ENCODE measurements at places on chromosomes 7 and 10.

- DNase-seq: no peak
These were observed 5.6 kb upstream of the BPGM start for GRCh38 chr7:134640842-134641715.

DNA sequence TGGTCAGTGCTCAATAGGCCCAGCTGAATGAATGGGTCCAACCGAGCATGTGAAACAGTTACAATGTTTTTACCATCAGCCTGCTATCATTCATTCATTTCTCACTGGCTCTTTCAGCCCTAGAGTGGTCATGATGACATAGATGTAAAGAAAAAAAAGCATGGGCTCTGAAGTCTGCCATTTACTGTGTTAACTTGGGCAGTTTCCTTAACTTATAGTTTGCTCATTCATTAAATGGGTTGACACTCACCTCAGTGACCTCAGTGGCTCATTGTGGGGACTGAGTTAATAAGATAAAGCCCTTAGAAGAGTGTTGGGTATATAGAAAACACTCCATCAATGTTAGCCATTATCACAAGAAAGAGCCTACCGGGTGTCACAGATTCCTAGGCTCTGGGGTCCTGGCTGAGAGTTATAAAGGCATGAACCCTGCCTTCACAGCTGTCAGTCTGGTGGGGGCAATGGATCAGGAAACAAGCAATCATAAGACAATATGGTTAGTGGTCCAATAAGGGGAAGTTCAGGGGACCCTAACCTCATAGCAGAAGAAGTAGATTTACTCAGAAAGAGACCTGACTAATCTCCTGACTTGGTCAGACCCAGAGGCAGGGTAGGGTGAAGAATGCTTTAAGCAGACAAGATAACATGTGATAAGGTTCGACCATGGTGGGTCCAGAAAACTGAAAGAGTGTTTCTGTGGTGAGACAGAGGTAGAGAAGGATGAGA is 29.7 kb upstream of the GPAM start:
- no peak for DNase-seq

DNA sequence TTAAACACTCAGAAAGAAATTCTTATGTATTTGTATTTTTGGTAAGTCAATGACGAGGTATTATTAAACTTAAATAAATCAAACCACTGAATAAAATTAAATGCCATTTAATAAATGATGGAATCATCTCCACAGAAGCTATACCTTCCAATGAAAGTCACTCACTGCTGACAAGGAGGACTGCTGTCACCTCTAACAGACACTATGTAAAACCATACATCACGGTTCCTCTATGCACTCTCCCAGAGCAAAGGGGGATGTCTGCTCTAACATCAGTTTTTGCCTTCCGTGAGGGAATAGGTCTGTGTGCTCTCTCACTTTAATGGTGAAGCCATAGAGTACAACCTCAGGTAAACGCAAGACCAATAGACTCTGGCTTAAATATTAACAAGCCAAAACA is 99.7 kb upstream of the DDC start:
- DNase-seq: no peak

- no peak for DNase-seq
These were observed 17.8 kb upstream of the GATA3 start for GRCh38 chr10:8036506-8037198.

DNA sequence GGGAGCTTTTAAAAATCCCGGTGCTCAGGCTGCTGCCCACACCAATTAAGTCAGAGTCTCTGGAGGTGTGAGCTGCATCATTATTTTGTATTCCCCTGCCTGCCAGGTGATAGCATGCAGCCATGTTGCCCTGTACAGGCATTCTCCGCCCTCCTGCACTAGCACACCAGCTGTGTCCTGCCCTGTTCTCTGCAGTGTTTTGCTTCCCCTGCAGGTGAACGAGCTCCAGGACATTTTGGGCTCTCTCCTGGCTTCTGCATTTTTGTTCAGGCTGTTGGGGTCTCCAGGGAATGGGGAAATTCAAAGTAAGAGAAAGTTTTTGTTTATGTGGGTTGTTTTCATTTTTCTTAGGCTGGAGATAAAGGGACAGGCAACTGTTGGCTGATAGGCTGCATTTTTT is 271.0 kb upstream of the COBL start:
- no peak for DNase-seq

GRCh38 chr7:133044722-133045473 is 37.0 kb downstream of the CHCHD3 start:
- no peak for DNase-seq

DNA sequence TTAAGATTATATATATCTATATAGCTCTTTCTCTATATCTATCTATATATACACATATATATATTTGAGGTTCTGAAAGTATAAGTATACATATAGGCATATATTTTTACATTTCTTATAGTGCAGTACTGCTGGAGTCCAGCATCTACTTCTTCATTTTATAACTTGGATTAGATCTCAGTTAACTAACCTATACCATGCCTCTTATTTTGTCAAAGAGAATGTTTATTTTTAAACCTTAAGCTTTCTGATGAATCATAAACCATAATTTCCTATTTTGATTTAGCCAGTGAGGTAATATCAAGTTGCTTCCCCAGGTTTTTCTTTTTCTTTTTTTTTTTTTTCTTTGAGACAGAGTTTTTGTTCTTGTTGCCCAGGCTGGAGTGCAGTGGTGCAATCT is 8.1 kb downstream of the ZNF32 start:
- no peak for DNase-seq

DNA sequence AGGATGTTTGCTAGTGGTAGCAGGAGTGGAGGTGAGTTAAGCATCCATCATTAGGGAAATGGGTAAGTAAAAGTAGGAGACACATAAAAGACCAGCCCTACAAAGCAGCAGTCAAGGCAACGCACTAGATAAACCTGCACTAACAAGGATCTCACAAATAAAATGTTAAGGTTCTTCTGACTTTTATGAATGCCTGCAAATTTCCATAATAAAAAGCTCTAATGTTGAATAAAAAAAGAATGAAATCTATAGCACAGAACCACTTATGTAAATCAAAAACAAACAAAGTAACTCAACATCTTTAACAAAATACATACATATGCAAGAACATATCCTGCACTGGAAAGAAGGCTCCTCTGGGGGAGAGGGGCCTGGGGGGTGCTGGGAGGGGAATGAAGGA is 4.6 kb downstream of the SGMS1 start:
- no peak for DNase-seq

- no peak for DNase-seq
These were observed 74.5 kb downstream of the C1GALT1 start for GRCh38 chr7:7256731-7257274.

DNA sequence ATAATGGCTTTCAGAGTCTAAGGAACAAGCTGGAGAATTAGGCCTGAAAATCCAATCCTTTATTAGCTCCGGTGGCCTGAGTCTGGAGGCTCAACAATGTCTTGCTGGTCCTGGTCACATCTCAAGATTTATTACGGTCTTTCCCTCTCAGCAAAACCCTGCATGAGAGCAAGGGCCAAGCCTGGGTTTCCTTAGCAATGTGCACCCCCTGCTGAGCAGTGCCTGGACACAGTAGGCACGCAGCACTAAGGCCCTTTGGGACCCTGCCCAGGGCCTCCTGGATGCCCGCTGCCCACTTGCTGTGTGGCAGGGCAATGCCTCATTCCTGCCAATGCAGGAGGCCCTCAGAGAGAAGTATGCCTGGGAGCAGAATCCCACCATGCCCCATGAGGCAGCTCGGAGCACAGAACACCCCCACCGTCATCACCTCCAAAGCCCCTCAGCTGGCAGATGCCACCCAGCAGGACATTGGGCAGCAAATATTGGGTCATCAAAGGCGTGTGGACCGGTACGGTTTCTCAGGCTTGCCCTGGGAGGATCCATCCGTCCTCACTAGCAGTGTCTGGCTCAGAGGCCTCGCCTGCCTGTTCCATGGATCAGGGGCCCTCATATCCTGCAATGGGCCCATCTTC is 156.4 kb downstream of the OAT start:
- DNase-seq: no peak

DNA sequence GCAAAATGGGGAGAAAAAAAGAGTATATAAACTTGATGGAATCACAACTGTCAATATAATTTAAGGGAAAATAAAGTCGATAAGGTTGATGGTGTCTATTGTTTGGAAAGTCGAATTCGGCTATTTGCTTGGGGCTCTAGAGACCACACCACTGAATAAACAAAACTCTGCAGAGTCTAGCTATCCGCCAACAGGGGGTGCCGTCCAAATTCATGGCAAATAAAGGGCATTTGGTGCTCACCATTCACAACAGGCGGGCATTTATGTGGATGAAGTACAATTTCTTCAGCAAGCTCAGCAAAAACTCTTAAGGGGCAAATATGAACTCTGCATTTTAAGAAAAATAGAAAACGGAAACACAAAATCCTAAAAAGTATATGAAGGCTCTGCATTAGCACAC is 23.3 kb downstream of the CD36 start:
- DNase-seq: no peak

- no peak for DNase-seq
These were observed 1.2 kb downstream of the HOXA10 start for GRCh38 chr7:27172823-27173510.

Measured in T47D (cell line).